ENCODE measurements at places on chromosomes 1 and 21.

- no peak for DNase-seq
Measured at GRCh38 chr1:1181129-1181937, 7.7 kb downstream of the TTLL10 start.

GRCh38 chr1:195019385-195019784, 1588.9 kb downstream of the KCNT2 start:
- no peak for DNase-seq

DNA sequence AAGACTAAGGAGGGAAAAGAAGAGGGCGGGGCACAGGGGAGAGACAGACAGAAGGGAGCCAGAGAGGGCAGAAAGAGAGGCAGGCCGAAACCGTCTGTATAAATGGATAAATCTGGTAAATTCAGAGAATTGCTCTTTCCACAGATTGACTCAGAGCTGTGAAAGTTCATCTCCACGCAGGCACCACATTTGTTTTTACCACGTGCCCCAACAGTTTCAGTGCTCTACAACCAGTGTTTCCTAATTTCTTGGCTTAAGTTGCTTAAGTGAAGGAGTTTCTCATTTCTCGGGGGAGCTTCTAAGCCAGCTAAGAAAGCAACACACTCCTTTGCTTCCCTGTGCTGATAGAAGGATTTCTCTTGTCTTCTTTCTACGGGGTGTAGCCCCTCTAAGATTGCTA, 87.1 kb downstream of the ENAH start:
- no peak for DNase-seq

GRCh38 chr1:167995038-167995437, 58.2 kb upstream of the MPC2 start:
- DNase-seq: peak; percentile 9

DNA sequence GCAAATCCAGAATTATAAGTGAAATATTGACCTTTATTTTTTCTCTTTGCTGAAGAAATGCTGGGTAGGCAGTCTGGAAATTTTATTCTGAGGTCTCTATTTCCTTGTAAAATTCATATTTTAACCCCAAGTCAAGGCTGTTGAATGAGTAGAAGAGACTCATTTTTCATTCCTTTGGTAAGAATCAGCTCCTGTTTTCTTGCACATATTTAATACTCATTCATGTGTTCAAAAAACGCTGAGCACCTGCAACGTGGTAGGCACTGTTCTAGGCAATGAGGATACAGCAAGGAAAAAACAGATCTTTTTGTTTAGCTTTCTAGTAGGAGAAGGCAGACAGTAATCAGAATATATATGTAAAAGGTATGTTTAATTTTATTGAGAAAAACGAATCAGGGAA, 1.5 kb downstream of the PRKAA2 start:
- DNase-seq: no peak

DNA sequence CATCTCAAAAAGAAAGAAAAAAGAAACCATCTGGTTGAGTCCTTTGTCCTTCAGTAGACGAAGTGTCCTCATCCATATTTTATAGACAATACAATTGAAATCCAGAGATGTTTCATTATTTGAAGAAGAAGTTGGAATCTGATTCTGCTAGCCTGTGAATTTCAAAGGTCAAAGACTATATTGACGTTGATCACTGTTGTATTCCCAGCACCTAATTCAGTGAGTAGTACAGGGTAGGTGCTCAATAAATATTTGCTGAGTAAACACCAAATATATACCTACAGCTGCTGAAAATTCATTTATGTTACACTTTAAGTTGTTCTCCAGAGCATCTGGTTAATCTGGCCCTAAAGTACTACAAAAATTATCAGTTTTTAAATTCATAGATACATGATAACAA, 135.2 kb downstream of the CACNA1E start:
- no peak for DNase-seq

DNA sequence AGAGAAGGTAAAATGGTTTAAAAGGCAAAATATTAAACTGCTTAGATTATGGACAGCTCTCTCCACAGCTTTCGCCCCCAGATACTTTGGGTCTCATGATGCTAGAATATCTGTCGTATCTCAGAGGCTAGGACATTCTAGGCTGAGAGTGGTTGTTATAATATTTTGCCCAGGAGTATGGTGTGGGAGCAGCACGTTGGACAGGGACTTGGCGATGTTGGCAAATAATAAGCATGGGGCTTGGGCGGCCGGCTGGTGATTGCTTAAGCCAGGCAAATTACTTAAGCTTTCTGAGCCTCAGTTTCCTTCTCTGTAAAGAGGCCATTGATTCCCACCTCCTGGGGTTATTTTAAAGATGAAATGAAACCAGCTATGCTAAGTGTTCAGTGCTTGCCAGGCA, 133.2 kb downstream of the ROR1 start:
- no peak for DNase-seq

GRCh38 chr1:66618390-66618789, 84.4 kb downstream of the SGIP1 start:
- peak; percentile 20 for DNase-seq
